Heart left ventricle (tissue), 16 donors: ENCODE measurements at places on chromosomes 2 and 18. TPM values are rescaled to one million over a fixed set of nuclear protein-coding genes. Genes with fewer than 3 reads are reported as not detected.

The OTOF gene
- 0.03 TPM for polyA plus RNA-seq

GRCh38 chr2:174450021-174450816, 36.6 kb downstream of the GPR155 start:
- DNase-seq, result no peak

The SCN7A gene
- 2.6 TPM for polyA plus RNA-seq

DNA sequence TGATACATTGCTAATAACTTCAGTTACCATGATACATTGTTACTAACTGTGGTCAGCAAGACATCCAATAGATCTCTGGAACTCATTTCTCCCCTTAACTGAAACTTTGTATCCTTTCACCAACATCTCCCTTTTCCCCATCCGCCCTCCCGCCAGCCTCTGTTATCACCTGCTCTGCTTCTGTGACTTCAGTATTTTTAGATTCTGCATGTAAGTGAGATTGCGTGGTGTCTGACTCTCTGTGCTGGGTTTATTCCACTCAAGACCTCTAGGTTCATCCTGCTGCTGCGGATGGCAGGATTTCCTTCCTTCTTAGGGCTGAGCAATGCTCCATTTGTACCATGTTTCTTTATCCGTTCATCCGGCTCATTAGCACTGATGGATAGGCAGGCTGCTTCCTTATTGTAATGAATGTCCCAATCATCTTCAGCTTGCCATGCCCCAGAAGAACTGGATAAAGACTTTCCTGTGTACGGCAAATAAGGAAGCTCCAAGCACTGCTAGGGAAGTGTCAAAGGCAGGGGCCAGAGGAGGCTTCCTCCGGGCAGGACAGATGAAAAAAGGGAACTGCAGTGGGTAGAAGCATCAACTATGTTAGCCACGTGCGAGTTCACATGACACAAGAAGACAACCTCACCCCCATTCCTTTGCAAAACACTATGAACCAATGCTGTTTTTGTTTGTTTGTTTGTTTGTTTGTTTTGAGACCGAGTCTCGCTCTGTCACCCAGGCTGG, 113.4 kb downstream of the EIPR1 start:
- no peak for DNase-seq

The VWA3B gene
- polyA plus RNA-seq, result 0.11 TPM

DNA sequence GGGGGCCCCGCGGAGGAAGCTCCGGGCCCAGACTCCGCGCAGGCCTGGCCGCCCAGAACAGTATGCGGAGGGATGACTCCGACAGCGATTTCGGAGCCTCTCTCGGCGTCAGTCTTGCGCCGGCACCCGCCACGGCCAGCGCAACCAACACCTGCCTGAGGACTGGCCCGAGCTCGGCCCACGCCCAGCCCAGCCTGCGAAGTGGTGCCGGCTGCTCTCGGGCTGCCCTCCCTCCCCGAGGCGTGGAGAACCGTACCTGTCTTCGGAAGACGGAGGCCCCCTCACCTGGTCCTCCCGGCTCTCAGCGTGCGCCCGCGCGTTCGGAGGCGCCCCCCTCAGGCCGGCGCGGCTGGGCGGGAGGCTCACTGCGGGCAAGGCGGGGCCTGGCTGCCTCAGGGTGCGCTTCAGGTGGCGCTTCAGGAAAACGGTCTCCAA, at the start of gene M1AP:
TSS of gene M1AP (minus strand) at position 322 of the 435 bp plus-strand sequence. CDS start 8,055 bp downstream, outside the sequence.
- no peak for DNase-seq
